ENCODE measurements at places on chromosomes 3 and 15.

DNA sequence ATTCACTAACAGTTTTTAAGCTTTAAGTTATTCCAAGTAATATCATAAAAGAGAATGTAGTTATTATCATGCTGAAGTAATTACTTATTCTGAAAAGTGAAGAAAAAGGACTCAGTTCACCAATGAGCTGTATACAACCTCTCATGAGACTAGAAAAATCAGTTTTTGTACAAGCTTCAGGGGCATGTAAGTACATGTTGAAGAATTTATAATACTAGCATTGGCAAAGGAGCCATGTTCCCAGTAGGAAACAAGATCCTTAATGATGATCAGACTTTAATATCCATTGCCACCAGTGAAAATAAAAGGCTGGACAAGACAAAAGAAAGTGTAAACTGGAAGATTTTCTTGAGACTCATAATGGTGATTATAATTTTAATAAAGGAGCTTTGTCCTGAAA lies 532.8 kb downstream of the PLOD2 start:
- no peak for DNase-seq

GRCh38 chr15:64151727-64152506 lies at the start of gene SNX22:
Gene SNX22, plus strand, starts transcription at chr15:64151731. Its CDS starts 45 bp downstream, at chr15:64151776.
- DNase-seq = no peak

DNA sequence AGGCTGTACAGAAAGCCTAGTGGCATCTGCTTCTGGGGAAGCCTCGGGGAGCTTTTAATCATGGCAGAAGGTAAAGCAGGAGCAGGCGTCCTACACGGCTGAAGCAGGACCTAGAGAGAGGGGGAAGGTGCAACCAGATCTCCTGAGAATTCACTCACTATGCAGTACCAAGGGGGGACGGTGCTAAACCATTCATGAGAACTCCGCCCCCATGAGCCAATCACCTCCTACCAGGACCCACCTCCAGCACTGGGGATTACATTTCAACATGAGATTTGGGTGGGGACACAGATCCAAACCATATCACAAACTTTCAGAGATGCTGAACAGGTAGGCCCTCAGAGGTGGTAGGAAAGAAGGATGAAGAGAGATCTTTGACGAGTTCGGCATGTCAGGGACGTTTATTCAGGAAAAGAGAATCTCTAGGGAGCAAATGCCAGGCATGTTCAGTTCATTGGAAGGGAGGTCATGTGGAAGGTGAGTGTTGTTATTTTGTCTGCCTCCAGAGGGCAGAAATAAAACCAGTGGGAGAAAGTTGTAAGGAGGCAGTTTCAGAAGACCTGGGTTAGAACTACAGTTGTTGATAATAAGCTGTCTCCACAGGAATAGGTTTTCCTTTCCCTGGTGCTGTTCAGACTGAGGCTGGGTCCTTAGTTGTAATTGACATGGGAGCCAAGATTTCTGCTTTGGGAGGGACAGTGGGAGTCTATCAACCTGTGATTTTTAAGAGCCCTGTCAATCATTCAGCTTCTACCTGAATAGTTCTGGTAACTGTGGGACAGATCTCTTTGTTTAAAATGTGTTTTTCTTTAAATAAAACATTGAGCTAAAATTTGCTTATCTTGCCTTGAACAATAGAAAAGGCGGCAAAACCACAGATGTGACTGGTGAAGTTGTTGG lies 4.3 kb upstream of the FNDC3B start:
- DNase-seq = no peak

DNA sequence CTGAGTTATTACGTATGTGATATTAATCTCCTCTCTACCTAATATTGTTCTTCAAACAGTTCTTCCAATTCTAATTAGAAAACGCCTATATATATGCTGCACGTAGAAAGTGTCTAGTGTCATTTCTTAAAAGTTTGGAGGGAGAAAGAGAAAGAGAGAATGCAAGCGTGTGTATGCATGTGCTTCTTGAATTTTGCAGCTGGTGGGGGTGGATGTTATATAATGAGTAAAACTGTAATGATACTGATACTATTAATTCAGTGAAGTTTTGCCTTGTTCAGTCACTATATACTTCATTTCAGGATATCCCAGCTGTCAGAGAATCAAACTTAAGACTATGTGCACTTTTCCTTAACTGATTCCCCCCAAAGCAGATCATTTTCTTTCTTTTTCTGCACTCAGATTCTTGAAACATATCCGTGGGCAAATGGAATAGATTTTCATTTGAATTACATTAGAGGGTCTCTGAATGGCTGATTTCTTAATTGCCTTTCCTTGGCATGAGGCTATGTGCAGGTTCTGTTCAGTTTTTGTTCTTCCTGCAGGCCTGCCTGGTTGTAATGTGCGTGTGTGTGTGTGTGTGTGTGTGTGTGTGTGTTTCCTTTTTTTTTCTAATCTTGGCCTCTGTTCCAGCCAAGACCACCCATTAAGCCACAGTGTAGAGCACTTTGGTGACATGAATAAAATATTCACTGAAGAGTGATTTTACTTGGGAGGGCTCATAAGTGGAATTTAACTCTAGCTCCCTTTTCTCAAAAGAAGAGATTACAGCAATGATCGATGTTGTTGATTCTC lies 617.5 kb downstream of the RBMS3 start:
- no peak for DNase-seq

DNA sequence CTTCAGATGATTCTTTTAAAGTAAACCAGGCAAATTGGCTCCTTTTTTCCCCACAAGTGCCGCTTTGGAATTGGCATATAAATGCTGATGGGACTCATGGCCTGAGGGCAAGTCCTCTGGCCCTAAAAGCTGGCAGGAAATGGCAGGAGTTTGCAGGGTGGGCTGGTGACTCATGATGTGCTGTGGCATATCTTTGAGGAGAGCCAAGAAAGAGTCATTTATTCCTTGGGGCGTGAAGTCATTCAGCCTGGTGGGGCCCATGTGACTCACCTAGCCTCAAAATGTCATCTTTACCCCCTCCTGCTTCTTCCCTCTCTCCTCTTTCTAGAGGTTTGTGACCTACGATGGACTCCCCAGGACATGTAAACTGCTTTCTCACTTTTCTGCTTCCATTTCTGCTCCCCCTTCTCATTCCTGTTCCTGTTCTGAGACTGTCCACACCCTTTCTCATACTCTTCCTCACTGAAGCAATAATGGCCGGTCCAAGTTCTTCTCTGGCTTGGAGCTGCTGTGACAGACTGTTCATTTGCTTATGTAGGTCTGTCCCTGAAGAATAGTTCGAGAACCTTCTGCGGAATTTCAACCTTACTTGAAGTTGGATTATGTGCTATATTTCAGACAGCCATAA lies 326.1 kb downstream of the SATB1 start:
- no peak for DNase-seq

DNA sequence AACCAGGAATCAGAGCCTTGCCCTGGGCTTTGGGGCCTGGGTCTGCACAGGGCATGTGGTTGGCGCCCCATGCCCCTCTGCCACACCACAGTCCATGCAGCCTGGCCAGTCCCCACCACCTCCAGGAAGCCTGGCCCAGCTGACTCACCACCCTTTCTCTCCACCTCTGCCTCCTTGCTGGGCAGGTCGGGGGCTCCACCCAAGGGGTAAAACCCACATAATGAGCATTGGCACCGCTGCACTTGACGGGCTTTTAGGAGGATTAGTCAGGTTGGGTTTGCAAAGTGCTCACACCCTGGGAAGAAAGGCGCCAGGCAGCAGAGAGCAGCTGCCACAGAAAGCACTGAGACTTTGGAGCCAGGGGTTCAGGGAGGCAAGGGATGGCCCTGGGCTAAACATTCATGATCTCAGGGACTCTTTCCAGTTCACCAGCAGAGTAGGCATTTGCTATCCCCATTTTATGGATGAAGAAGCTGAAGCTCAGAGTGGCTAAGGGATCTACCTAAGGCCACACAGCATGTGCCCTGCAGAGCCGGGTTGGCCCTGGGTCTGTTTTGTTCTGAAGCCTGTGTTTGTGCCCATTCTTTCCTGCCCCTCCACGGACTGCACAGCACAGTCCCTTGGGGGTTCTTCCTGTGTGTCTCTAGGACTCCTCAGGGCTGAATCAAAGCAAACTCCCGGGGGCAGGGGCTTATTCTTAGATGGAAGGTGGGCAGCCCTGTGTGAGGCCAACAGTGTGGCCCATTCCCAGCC lies 113.4 kb downstream of the ETFA start:
- DNase-seq = no peak

DNA sequence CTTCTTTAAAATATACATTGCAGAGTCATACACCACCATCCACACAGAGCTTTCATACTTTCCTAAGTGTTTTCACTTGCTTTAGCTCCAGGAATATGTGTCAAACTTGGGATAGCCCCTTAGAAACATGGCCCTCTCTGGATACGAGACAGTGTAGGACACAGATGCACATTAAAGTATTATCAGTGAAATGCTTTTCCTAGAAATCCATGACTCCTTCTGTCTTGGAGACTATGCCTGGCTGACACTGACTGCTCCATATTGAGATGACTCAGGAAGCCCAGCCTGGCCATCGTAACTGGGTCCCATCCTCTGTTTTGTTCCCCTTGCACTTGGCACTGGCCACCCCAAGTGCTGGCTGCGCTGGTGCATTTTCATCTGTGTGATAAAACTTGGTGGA lies 204.8 kb downstream of the PDZRN3 start:
- no peak for DNase-seq

DNA sequence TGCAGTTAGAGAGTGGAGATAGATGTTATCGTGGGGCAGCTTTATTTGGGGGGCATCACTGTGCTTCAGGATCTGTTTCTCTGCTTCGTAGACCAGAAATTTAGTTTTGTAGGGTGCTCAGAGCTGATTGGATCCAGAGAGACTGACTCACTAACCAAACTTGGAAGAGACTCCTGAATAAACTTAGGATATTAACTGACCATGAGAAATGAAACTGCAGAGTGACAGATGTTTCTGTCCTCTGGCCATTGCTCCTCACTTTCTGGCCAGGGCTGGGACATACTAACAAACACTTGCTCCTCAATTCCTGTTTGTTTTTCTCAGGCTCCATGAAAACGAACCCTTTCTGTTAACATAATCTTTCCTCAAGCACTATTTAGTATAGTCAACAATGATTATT lies 4.3 kb downstream of the ZNF592 start:
- DNase-seq = no peak

DNA sequence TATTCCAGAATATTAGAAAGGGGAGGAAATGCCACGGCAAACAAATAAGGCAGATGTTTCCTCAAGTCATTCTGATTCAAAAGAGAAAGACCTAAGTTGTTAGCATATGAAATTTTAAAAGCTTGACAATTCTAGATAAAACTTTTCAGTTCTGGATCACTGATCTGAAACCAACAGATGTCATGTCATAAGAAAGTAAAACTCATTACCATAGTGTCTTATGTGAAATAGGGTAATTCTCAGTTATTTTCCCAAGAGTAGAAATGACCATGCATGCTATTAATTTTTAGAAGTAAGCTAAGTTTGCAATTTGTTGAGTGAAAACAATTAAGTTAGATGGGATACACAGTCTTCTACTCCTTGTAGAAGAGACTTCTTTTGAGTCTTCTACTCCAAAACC lies 630.3 kb downstream of the NAALADL2 start:
- DNase-seq = no peak

GRCh38 chr3:4409415-4409814 lies 57.7 kb downstream of the SUMF1 start:
- DNase-seq = no peak

GRCh38 chr15:70053716-70054229 lies 43.9 kb downstream of the TLE3 start:
- no peak for DNase-seq

DNA sequence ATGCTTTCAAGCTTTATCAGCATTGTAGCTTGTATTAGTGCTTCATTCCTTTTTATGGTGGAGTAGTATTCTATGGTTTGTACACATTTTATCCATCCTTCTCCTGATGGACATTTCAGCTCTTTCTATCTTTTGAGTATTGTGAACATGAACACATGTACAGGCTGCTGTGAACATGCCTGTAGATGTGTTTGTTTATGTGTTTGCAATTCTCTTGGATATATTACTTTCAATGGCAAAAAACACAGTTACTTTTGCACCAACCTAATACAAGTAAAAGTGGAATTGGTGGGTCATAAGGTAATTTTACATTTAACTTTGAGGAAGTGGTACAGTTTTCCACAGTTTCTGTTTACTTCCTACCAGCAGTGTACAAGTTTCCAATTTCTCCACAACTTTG lies 180.4 kb downstream of the FNDC3B start:
- no peak for DNase-seq

DNA sequence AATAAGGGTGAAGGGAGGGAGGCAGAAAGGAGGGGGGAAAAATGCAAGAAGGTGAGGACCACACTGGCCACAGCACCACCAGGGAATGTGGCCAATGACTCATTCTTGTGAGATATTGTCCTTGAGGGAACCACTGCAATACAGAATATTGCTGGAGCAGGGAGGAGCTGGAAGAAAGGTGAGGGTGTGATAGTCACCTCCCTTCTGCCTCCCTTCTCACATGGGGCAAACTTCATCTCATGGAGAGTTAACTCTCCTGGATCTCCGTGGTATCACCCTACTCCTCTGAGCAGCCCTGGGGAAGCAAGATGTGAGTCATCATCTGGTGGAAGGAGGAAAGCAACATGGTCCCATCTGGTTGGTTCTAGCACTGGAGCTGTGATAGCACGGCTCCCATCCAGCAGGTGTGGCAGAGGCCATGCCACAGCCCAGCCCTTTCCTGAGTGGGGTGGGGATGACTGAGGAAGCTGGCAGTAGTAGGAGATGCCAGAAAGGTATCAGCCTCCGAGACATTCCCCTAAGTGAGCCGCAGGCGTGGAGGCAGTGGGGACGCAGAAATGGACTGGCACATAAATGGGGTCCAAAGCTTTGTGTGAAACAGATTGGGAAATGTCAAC lies 115.9 kb upstream of the LPP start:
- no peak for DNase-seq

DNA sequence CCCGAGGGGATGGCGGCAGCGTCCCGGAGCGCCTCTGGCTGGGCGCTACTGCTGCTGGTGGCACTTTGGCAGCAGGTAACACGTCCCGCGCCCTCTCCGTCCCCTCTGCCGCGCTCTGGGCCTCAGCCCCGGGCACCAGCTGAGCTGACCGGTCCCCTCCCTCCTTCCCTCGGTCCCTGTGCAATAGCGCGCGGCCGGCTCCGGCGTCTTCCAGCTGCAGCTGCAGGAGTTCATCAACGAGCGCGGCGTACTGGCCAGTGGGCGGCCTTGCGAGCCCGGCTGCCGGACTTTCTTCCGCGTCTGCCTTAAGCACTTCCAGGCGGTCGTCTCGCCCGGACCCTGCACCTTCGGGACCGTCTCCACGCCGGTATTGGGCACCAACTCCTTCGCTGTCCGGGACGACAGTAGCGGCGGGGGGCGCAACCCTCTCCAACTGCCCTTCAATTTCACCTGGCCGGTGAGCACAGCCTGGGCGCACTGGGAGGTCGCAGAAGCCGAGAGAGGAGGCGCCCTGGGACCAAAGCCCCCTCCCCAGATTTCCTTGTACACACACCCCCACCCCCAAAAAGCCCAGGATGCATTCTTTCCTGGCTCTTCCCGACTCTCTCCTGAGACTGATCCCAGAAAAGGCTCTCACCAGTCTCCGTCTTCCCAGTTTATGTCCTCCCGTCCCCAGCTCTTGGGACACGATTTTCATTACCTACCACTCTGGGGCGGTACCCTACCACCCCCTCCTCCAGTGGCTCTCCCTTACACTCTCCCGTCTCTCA lies 705 bp downstream of the DLL4 start:
- no peak for DNase-seq

- no peak for DNase-seq
Measured at GRCh38 chr3:373193-373779, 176.7 kb downstream of the CHL1 start.

All from GM12878 (cell line).